NCI-H510A treated with DMSO at 0.1 percent for 48 hours (cell line): ENCODE measurements at places on chromosomes 12 and 14.
A peak's percentile ranks its signal among the peaks of the same experiment; 100 is the strongest.

GRCh38 chr12:104600790-104601739, 144.3 kb downstream of the CHST11 start:
- DNase-seq, result no peak

GRCh38 chr12:53231921-53232645, at the start of gene RARG:
TSS of gene RARG (minus strand) at chr12:53232209. CDS start at chr12:53227545, 4,664 bp downstream.
- no peak for DNase-seq

- no peak for DNase-seq
Observed at GRCh38 chr12:88391556-88391955, 188.7 kb downstream of the KITLG start.

GRCh38 chr12:84397263-84397662, 515.3 kb downstream of the SLC6A15 start:
- peak; percentile 13 for DNase-seq

DNA sequence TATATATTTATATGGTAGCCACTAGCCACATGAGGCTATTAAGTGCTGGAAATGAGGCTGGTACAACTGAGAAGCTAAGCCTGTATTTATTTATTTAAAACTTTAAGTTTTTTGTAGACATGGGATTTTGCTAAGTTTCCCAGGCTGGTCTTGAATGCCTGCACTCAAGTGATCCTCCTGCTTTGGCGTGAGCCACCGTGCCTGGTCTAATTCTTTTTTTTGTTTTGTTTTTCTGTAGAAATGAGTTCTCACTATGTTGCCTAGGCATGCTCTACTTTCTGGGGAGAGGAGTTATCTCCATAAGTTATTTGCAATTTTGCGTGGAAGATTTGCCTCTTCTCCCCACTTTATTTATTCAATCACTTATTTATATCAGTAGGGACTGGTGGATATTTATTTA, 4.8 kb upstream of the SNRNP35 start:
- no peak for DNase-seq
